ENCODE measurements at places on chromosomes 6 and 20. TPM values are rescaled to one million over a fixed set of nuclear protein-coding genes. Genes with fewer than 3 reads are reported as not detected.

DNA sequence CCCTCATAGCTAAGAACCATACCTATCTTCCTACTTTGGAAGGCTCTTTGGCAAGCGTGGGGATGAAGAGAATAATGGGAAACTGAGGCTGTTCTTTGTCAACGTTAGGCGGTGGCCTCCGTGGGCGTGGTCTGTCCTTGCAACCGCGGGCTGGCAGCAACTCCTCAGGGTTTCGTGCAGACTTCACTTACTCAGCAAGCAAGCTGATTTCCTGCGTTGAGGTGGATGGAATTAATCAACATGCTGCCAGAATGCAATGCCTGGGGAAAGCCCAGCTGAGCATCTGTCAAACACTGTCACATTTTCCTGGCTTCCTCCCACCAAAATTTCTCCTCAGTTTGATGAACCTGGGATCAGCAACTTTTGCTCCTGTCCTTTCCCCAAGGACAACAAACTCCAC is 9.2 kb upstream of the IL17F start:
- DNase-seq: no peak

- no peak for DNase-seq
These were observed 45.9 kb downstream of the FLRT3 start for GRCh38 chr20:14291502-14291901.

DNA sequence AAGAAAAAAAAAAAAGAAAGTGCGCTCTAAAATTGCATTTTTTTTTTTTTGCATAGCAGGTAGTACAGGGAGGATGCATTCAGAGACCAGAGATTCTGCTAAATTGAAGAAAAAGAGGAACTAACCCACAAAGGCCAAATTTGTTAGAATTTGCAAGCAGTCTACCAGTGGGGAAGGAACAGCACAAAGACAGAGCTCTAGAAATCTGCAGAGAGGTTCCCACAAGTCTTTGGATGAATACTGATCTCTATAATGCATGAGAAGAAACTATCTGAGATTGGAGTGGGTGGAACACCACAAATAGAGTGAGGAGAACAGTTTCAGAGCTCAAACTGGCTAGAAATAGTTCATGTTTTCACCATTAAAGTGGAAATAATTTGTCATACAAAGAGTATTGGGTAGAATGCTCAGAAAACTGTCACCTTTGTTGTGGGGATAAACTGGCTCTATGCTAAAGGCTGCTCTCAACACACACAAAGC is 79.6 kb upstream of the AHI1 start:
- no peak for DNase-seq

GRCh38 chr6:64383277-64383676 is 747.7 kb downstream of the PHF3 start:
- DNase-seq: no peak

- DNase-seq: no peak
These were observed 125.9 kb upstream of the MLIP start for GRCh38 chr6:53985366-53985765.

Gene LY6G5B
- 13.9 TPM for total RNA-seq

DNA sequence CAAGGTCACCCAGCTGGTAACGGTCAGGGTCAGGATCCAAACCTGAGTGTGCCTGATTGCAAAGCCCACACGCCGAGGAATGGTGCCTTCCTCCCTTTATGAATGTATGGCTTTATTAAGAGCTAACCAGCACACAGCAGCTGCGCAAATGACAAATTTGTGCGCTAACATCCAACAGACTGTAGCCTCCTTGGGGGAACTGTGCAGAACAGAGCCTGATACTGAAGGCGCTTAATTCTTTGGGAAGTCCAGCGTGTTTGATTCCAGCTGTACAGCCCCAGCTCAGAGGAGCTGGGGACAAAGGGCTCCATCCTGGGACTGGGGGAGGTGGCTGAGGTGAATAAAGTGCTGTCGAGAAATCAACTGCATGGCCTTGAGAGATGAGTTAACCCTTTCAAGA is 75.7 kb upstream of the JARID2 start:
- DNase-seq: no peak

DNA sequence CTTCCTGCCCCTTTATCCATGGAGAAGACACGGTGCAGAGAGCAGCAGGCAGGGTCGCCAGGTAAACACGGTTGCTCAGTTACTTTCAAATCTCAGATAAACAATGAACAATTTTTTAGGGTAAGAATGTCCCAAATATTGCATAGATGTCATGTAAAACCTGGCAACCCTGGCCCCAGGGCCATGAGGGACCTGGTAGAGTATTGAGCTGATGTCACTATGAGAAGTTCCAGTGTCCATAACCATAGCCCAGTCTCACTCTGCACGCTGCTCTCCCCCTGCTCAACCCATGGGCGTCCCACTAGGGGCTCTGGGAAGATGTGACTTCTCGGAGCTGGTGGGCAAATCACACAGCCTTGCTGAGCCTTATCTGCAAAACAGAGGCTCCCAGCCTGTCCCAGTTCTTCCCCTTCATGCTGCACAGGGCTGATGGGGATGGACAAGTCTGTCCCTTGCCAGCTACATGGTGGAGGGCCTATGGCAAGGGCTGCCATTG is 71.3 kb upstream of the TOP1 start:
- no peak for DNase-seq

Gene IL17F
- total RNA-seq: not detected

DNA sequence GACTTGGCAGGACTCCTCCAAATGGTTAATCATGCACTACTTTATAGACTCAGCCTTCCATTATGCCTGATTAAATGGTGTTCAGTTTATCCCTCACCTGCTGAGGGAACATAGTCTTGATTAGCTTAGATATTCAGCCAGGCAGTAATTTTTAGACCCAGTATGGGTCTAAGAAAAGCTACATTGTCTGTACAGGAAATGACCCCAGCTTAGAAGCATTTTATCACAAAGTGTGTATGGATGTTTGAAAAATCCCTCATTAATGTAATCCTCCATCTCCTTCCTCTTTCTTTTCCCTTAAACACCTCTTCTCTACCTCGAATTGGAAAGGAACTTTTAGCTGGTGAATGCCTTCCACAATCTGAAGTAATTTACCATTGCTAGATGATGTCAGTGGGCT is 252.2 kb upstream of the BMP2 start:
- no peak for DNase-seq

DNA sequence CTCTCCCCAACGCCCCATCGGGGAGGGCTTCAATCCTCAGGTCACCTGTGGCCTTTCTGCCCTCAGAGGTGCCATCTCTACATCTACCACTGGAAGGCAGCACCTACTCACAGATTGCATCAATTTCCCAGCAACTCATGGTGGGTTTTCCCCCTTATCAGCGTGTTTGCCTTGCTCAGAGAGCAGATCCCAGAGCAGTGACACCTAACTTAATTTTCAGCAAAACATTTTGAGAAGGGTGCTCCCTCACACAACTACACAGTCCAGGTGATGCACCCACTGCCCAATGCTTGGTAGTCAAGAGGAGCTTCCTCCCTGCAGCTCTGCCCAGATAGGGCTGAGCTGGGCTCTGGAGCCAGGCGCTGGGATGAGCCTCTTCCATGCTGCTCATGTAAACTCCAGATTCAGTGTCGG is 48.2 kb downstream of the PLG start:
- peak; percentile 90 for DNase-seq

DNA sequence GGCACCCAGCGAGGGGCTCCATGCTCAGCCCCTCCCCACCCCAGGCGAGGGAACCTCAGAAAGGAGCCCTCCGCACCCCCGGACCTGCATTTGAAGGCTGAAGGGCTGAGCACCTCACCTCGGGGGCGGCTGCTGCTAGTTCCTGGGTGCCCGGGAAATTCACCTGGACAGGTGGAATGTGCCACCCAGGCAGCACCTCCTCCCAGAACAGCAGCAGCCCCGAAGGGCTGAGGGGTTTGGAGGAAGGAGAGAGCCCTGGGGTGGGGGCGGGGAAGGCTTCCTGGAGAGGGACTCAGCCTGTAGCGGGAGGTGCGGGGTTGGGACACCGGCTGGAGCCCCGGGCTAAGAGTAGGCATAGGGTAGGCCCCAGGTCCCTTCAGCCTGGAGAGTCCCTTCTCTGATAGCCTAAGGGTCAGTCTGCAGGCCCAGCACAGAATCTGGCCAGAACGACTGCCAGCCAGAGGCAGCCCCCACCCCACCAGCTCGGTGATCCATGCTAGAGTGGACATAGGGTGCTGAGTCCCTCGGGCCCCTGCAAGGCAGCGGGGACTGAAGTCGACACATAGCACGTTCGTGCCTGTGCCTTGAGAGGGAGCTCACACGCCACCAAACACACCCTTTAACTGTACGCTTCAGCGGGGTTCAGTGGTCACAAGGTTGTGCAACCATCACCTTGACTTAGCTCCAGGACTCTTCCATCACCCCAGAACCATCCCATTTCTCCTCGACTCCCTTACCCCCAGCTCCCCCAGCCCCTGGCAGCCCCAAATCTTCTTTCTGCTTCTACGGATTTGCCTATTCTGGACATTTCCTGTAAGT is 180.9 kb downstream of the TAF4 start:
- no peak for DNase-seq

Gene RIMS4
- 4.3 TPM for total RNA-seq

DNA sequence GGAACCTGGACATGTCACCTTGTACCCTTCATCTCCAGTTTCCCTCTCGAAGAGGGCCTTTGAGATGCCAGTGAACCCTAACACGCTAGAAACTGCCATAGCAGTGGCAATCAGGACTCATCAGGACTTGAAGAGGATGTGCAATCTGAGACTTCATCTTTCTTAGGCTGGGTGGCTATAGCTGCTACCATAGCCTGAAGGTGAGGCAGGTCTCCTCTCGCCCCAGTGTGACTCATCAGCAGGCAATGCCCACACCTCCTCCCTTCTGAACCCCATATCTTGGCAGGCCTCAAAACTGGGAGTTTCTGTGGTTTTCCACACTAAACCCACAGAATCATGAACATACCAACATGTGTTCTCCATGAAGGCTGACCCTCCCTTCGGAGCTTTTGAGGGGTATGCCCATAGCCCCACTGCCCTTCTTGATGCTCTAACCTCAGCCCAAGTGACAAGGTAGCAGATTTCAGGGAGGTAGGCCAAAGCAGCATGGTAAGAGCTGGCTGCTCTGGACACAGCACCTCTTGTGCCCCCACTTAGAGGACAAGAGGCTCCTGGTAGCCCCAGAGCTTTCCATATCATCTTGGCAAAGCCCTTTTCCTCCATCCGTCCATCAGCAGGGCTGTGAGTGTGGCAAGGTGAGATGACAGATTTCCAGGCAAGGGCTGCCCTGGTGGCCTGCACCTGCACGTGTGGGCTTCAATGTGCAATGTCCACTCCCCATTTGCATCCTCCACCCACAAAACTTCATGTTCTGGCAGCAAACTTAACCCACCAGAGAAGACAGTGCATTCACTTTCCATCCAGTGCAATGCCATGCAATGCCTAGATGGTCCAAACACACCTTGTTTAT is 2.6 kb downstream of the BLCAP start:
- DNase-seq: peak; percentile 31

Gene LST1
- total RNA-seq: not detected

Gene MRPS26
- 75.1 TPM for total RNA-seq

DNA sequence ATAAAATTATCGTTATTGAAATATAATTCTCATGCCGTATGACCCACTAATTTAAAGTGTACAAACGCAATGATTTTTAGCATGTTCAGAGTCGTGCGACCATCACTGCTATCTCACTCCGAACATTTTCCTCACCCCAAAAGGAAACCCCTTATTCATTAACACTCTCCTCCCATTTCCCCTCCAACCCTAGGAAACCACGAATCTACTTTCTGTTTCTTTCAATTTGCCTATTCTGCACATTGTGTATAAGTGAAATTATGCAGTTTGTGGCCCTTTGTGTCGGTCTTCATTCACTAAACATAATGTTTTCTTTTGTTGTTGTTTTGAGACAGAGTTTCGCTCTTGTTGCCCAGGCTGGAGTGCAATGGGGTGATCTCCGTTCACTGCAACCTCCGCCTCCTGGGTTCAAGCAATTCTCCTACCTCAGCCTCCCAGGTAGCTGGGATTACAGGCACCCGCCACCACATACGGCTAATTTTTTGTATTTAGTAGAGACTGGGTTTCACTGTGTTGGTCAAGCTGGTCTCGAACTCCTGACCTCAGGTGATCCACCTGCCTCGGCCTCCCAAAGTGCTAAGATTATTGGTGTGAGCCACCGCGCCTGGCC is 99.7 kb upstream of the ZNF217 start:
- DNase-seq: no peak

DNA sequence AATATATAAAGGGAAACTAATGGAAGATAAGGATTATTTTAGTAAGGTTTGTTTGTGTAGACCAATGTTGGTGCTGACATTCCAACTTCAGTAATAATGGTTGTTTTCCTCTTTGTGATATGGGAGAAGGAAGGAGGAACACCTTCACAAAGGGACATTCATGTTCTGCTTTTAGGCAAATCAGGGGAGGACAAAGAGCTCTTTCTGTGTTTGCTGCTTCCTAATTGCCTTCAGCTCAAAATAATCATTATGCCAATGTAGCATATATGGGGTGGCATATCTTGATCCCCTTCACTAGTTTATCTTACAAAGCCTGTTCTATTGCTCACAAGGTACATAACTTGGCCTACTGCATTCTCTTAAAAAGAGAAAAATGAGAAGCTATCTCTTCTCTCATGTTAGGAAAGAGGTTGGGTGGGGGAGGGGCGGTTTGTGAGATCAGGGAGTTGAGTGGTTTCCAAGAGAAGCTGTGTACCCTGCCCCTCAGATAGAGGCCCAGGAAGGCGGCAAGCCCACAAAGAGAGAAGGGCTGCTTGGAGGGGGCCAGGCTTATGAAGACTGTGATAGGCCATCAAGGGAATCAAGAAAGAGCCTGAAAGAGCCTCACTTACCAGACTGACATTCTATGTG is 4.7 kb upstream of the ADGRG6 start:
- DNase-seq: no peak

Gene TOX2
- 2.4 TPM for total RNA-seq

DNA sequence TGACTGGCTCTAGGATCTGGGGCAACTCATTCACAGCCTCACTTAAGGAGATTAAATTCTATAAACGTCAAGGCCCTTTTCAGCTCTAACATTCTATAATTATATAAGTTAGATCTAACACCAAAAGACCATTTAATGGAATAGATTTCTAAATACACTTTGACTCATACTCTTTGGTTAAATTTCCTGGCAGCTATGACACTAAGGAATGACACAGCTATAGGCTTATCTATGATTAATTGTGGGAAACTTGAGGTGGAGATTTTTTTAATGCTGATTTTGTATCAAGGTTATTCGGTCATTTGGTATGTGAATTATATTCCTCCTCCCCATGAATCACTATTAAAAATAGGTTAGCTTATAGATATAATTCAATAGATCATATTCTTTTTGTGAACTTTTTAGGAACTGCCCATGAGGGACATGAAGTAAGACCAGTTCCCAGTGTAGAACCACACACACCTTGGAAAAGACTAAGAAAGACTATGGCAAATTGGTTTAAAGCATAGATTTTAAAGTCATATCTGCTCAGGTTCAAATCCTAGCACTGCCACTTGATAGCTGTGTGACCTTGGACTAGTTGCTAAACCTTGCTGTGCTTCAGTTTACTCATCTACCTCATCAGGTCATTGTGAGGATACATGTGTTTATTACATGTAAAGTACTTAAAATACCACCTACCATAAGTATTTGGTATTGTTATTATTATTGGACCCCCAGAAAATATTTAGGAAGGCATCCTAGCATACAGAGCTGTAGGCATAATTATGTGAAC is 116.0 kb downstream of the CRYBG1 start:
- no peak for DNase-seq
